NCI-H1092 (cell line): ENCODE measurements at places on chromosomes 7 and 10.

DNA sequence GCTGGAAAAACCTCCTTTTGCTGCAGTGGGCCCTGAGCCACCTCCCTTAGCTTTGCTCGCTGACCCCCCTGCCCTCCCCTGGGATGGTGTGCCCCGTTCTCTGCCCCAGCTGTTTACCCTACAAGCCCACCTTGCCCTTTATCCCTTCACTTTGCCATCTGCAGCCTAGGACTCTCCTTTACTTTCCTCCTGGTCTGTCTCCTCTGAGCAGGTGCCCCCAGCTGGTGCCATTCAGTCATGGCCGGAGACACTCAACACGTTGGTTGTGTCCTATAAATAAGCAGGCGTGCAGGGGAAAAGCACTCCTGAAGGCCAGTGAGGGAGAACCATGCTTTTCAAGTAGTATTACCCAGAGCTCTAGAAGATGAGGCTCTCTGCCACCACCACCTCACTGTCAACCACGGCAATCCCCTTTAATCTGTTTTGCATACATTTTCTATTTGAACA lies 6.1 kb downstream of the RASSF4 start:
- DNase-seq: no peak

GRCh38 chr10:24278176-24278889 lies 69.4 kb downstream of the KIAA1217 start:
- no peak for DNase-seq

GRCh38 chr7:36131499-36131898 lies 21.6 kb upstream of the EEPD1 start:
- no peak for DNase-seq

DNA sequence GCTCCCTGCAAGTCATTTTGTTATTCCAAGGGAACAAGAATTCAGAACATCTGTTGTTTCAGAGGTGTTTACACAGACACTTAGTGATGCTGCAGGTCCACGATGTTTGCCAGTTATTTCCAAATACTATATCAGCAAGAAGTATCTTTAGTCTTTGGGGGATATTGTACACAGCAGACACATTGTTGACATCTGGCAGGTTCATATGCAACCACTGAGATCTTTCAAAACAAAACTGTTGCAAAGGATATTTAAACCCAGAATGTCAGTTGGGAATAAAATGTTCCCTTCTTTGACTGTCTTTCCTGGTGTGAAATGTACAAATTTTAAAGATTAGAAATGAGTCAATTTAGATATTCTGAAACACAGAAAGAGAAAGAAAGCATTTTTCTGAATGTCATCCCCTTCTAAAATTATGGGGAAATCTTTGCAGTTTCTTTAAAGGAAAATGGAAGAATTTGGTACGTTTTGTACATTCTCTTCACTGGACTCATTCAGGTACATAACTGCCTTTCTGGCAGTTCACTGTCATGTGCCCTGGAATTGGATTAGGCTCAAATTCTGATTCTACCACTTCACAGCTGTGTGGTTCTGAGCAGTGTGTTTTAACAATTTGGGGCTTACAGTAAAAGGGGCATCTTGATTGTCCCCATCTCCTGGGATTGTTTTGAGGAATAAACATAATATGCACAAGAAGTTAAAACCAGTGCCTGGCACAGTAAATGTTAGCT lies 40.3 kb upstream of the CELF2 start:
- DNase-seq: no peak

DNA sequence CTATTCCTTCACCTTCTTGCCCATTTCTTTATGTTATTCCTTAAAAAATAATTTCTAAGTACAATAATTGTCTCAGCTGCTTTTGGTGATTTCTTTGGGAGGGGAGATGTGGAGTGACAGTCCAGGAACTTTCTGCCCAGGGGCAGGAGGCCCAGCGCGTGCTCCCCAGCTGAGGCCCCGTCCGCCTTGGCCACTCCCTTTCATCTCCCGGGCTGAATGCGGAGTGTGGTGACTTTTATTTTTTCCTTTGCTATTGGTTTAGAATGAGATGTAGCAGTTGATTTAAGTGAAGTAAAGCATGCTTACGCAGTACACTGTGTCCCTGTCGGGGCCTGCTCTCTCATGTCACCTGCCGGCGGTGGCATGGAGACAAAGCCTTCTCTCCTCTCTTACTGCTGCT lies 141.6 kb downstream of the MGMT start:
- DNase-seq: no peak

DNA sequence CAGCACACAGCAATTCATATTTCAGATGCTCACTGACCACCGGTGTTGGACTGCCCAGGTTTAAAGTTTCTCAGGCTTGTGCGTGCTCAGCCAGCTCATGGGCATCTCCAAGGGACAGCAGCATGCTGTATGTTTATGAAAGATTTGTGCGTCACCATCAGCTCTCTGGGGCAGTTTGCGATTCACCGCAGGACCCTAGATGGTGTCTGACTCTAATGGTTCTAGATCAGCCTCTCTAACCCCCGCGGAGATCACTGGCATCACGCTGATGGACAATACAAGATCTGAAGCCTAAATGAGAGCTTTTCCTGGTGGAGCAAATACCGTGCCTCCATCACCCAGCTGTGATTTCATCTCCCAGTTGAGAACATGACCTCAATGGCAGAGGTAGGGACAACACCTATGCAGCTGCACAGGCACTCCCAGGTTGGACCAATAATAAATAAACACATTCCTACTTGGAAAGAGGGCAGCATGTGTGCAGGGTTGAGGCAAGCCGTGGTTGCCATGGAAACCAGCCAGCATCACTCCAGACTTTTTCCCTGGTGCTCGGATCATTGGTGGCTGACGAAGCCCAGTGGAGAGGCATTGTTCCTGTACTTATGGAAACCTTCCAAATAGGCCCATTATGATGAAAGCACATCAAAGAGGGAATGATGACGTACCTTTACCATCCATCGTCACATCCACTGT lies 253.6 kb downstream of the KCNMA1 start:
- no peak for DNase-seq

- no peak for DNase-seq
Measured at GRCh38 chr7:19971956-19972355, 198.5 kb upstream of the TMEM196 start.

DNA sequence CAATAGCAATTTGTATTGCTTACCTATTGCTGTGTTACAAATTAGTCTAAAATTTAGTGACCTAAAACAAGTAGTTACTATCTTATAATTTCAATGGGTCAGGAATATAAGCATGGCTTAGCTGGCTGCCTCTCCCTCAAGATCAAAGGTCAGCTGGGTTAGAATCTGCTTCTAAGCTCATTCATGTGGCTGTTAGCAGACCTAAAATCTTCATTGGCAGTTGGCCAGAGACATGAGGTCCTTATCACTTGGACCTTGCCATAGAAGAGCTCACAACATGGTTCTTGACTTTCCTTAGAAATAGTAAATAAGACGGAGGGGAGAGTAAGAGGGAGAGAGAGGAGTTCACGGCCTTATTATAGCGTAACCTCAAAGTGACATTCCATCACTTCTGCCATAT lies 468.0 kb downstream of the HTR7 start:
- no peak for DNase-seq

DNA sequence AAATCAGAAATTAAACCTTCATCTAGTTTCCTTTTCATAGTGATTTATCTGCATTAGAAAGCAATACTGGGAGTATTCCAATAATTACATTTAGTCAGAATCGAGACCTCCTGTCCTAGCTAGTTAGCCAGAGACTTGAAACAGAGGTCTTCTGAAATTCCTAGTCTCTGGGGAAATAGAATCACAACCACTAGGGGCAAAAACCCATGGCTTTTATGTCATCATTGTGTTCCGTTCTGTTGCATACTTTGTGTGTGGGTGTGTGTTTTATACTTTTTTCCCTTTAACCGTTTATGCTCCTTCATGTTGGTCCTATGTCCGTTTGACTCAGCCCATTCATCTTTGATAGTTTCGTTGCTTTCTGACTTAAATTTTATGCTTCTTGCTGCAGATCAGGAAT lies 79.8 kb downstream of the RALA start:
- no peak for DNase-seq

DNA sequence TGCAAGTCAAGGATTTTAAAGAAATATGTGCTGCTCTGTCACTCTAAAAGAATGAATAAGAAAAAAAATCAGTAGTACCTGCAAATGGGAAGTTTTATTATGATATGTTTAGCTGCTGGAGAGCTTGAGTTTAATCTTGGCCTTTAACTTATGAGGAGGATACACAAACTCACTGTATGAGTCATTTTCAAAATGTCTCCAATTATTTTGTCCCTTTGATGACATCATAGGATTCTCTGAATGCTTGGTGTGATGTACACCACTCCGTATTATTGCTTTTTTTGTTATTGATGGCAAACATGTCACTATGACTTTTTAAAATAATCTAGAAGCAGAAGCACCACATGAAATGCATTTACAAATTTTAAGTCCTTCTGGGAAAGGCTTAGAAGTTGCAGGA lies 125.8 kb downstream of the RALA start:
- DNase-seq: no peak

GRCh38 chr7:12127455-12127854 lies 83.6 kb upstream of the TMEM106B start:
- no peak for DNase-seq

GRCh38 chr7:30694218-30694745 lies 12.0 kb upstream of the CRHR2 start:
- no peak for DNase-seq

- DNase-seq: no peak
Measured at GRCh38 chr7:21566094-21566493, 23.3 kb downstream of the DNAH11 start.

DNA sequence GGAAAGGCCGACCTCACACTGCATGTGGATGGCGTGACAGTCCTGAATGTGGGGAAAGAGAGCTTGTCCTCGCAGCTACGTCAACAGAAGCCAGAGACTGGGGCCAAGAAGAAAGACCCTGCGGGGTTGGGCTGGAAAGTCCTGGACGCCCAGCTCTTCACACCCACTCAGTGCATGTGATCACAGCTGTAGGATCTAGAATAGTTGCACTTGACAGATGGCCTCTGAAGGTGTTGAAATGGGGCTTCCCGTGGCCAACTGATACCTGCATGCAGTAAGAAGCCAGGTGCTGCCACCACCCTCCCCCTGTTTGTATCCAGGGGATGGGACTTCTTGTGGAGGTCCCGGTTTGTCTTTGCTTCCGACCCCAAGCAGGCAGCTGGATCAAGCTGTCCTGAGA lies 34.1 kb upstream of the OCM2 start:
- DNase-seq: no peak

DNA sequence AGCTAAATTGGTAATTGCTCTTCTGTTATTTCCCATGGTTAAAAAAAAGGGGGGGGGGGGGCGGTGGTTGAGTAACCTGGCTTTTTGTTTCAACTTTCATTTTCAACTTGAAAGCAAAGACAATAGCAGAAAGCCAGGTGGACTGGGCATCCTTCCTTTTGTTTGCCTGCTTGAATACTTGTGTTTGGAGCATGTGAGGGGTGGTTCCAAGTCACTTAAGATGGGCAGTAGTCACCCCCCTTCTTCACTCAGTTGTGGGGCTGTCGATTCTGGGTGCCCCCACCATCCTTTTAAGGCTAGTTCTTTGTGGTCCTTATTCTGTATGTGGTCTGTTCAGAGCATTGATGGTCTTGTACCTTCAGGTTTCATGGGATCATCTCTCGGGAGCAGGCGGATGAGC lies 165.6 kb upstream of the PRR15 start:
- DNase-seq: no peak

DNA sequence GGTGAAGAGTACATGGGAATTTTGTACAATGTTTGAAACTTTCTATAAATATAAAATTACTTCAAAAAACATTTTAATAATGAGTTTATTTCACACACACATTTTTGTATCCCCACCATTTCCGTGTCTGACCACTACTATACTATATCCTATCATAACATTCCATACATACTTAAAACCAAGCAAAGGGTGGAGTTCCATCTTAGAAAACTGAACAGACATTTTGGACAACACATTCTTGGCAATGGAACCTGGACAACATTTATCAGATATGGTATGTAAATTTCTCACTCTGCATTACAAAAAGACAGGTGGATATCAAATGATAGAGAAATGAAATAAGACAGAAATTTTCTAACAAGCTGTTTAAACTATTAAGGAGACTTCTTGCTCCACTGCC lies 168.9 kb downstream of the TWIST1 start:
- no peak for DNase-seq

- peak; percentile 58 for DNase-seq
Measured at GRCh38 chr7:10181996-10182395, 791.7 kb upstream of the PHF14 start.

DNA sequence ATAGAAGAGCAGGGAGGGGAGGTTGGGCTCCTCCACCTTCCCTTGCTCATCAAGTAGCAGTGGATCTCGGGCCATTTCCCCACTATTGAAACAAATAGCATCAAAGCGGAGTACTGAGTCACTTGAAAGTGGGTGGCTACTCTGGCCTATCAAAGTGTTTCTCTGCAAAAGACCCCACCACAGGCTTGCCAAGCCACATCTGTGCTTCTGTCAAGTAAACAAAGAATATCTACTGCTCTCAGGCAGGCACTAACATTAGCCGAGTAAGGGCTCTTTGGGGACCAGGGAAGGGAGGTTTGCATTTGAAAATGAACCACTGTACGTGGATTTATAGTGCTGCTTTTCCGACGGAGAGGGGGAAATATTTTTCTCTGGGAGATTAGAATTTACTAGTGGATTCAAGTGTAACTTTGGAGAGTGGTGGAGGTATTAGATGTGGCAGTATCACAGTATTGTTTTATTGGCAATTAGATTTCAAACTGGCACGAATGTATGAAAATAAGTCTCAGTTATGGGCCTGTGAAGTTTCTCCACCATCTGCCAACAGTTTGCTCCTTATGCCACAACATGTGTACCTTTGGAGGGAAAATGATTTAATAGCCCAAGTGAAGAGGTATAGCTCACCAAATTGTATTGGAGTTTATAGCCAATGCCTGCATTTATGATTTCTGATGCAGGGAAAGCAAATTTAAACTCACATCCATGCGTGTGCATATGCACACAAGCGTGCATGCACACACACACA lies 97.5 kb downstream of the RPS24 start:
- DNase-seq: no peak
